NCI-H2029 treated with DMSO at 0.1 percent for 48 hours (cell line): ENCODE measurements at places on chromosomes 5 and 9.

- peak; percentile 74 for DNase-seq
Measured at GRCh38 chr5:126422994-126423788, at the start of gene GRAMD2B. GRAMD2B (plus strand) TSS chr5:126423409; CDS start chr5:126423607, 198 bp downstream.

- no peak for DNase-seq
Measured at GRCh38 chr5:103523319-103523718, 39.3 kb downstream of the NUDT12 start.

DNA sequence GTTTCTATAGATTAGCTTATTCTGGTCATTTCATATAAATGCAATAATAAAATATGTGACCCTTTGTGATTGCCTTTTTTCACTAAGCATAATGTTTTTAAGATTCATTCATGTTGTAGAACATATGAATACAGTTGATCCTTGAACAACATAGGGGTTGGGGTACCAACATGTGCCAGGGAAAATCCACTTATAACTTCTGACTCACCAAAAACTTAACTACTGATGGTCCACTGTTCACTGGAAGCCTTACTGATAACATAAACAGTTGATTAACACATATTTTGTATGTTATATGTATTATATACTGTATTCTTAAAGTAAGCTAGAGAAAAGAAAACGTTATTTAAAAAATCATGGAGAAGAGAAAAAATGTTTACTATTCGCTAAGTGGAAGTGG is 12.1 kb downstream of the ARHGEF37 start:
- no peak for DNase-seq

DNA sequence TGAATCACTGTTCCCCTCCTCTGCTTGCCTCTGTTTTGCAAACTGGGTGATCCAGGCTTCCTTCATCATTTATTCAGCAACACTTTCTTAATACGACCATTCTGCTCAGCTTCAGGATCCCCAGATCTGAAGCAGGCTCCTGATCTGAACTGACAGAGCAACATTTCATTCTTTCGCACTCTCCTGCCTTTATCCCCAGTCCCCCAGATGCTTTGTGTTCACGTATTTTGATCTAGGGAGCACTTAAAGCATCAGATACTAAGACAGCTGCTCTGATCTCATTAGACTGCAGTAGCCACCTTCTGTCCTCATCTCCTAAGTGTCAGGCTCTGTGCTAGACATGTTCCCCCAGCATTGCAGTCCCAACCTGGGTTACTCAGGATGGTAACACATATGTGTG is 158.0 kb downstream of the TRIO start:
- DNase-seq = no peak

DNA sequence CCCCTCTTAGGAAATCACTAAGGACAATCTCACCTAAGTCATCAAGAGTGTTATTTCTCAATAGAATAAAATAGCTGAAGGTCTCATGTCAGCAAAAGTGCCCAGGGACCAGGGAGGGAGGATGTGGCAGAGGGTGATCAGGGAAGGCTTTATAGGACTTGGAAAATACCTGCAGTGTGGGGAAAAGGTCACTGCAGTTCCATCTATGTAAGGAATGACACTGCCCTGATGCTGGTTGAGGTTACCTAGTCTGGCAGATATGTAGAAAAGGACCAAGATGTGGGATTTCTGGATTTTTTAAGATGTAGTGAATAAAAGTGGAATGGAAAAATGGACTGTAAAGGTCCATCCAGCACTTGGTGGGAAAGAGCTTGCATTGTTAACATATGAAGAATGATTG is 18.3 kb downstream of the PRDM9 start:
- no peak for DNase-seq
